ENCODE measurements at places on chromosomes 12 and 14. TPM values are rescaled to one million over a fixed set of nuclear protein-coding genes. Genes with fewer than 3 reads are reported as not detected.

DNA sequence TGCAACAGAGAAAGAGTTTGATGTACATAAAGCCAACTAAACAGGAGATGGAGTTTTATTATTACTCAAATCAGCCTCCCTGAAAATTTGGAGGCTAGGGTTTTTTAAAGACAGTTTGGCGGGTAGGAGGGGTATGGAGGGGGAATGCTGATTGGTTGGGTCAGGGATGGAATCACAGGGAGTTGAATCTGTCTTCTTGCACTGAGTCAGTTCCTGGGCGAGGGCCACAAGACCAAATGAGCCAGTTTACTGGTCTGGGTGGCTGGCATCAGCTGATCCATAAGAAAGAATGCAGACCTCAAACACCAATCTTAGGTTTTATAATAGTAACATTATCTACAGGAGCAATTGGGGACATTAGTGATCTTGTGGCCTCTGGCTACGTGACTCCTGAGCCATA, 64.9 kb downstream of the RIN3 start:
- peak; percentile 19 for DNase-seq

DNA sequence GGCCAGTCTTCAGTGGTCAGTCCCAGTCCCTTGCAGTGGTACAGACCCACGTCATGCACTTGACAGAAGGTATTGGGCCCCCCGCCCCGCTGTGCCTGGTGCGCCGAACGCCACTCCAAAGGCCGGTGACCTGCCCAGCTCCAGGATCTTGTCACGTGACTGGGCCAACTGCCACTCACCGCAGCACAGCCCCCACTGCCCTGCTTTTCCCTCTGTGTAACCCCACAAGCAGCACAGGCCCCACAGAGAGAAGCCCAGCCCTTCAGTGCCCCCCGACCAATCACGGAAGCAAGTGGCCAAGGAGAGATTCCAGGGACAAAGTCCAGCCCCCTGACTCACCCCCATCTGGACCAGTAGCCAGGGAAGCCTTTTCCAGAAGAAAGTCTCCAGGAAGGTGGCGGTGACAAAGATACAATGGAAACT, 498 bp downstream of the GPR132 start:
- no peak for DNase-seq

GRCh38 chr12:122117979-122118378, 39.4 kb downstream of the MLXIP start:
- no peak for DNase-seq

DNA sequence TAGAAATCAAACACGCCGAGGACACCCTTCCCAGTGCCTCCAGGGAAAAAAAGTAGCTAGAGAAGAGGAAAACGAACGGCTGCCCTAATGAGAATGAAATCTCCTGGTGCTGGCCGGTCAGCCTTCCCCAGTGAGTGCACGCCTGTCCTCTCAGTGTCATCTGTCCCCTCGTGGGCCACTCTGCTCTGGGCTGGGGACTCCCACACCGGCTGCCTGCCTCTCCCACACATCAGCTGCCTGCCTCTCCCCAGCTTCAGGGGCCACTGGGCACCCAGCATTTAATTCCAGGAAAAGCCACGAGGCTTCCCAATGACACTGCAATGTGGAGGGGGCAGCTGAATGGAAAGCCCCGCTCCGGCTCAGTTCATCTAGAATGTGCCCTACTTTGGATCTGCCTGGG, 59.0 kb downstream of the CCDC85C start:
- DNase-seq, result no peak

DNA sequence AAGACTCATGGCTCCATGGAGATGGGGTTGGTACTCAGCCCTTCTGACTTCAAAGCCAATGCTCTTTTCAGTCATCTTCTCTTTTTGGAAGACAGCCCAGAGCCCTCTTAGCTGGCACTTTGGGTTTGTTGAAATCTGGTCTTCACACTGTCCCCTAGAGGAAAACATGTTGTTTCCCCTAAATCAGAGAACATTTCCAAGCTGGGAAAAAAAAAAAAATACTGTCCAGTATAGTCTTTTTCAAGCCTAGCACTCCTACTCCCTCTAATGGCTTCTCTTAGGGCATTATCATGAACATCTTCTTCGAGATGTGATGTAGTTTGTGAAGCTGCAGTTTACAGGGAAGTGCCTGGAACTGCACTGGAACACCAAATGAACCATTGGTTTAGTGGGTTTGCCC, 3.0 kb upstream of the ZC3H14 start:
- peak; percentile 69 for DNase-seq

DNA sequence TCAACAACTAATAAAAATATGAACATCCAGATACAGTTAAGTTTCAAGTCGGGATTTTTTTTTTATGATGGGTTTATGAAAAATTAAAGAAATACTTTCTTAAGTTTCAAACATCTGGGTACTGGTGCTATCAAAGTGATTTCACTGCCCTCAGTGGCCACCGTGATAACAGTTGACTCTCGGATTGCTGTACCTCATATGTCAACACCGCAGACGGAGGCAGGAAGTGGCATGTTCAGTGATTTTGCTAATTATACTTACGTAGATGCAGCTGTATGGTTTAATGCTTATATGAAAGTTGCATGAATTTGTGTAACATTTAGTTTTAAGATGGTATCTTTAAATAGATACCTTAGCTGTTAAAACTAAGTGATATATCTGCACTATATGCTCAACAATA, 20.8 kb upstream of the FBLN5 start:
- no peak for DNase-seq

GRCh38 chr14:81476816-81477215, 56.8 kb downstream of the SEL1L start:
- DNase-seq, result no peak

GRCh38 chr12:6376870-6377666, 1.7 kb upstream of the SCNN1A start:
- no peak for DNase-seq

GRCh38 chr14:101878822-101879528, 85.4 kb upstream of the DYNC1H1 start:
- DNase-seq, result no peak

GRCh38 chr14:103698380-103699260, 16.6 kb downstream of the XRCC3 start:
- no peak for DNase-seq

GRCh38 chr12:104496336-104496735, 39.6 kb downstream of the CHST11 start:
- DNase-seq, result no peak

DNA sequence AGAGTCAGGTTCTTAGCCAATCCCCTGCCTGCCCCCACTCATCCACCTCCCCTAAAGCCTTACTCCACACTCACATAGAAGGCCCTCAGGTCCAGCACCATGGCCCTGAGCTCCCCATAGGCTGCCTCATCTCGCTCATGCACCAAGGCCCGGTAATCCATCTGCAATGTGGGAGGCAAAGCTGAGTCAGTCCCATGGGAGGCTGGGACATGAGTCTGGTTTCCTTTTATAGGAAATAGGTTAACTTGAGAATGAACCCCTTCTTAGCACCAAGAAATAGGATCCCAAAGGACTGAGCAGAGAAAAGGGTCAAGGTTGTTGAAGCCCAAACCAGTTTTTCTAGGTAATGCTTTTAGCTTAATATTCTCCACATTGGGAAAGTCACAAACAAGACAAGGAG, 2.1 kb upstream of the EMC9 start:
- no peak for DNase-seq

GRCh38 chr12:26627335-26627734, 205.7 kb downstream of the ITPR2 start:
- DNase-seq, result no peak

- no peak for DNase-seq
These were observed 161.8 kb upstream of the SLC38A2 start for GRCh38 chr12:46534327-46534840.

GRCh38 chr12:107468182-107468581, 217.4 kb upstream of the PWP1 start:
- DNase-seq, result no peak

GRCh38 chr12:124621296-124621660, 53.9 kb upstream of the NCOR2 start:
- DNase-seq, result peak; percentile 76

GRCh38 chr14:32594766-32595165, 265.7 kb downstream of the AKAP6 start:
- no peak for DNase-seq

DNA sequence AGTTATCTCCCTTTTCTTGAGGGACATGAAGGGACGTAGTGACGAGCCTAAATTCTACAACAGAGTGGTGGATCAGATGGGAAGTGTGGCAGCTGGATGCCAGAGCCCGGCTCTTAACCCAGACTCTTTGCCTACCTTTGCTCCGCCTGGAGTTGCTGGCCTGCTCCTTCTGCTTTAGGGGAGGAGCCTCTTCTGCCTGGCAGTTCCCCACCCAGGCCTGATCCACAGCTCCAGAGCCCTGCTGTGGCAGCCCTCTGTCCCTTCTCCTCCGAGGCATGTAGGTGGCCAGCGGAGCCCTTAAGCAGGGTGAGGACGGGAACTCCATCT, 2.3 kb upstream of the PRPH start:
- no peak for DNase-seq

- no peak for DNase-seq
These were observed 20.6 kb downstream of the RASSF8 start for GRCh38 chr12:25979059-25979458.

Gene SPIC
- total RNA-seq, result not detected

Gene INHBC
- total RNA-seq, result 0.21 TPM

Gene IQSEC3
- 2.7 TPM for total RNA-seq

Gene VCPKMT
- 4.8 TPM for total RNA-seq

Gene KRT71
- total RNA-seq, result not detected

Gene ACYP1
- total RNA-seq, result 28.7 TPM

Gene MIP
- total RNA-seq, result not detected

Gene NUDT14
- total RNA-seq, result 41.3 TPM

Gene NTF3
- total RNA-seq, result 4.7 TPM

Gene LIN7A
- total RNA-seq, result 5.9 TPM

Gene TRHDE
- total RNA-seq, result not detected

Gene IFT81
- 30.0 TPM for total RNA-seq
